Mucosa of gallbladder (tissue), 1 donor: ENCODE measurements at places on chromosomes 12 and 14.

GRCh38 chr12:68595241-68595640 is 15.5 kb upstream of the RAP1B start:
- DNase-seq = no peak

GRCh38 chr12:124916374-124917134 is 2.1 kb upstream of the UBC start:
- DNase-seq = peak; percentile 86

DNA sequence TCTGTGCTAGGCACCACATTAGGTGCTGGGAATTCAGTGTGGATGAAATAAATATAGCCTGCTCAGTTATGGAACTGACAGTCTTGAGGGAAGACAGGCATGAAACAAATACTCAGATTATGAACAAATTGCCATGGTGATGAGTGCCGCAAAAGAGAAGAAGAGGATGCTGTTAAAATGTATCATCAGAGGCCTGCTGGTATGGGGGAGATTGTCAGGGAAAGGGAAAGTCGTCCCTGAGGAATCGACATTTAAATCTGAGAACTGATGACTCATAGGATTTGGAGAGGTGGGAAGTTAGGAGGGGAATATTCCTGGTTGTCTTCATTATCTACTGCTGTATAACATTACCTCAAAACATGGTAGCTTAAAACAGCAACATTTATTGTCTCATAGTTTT is 42.0 kb downstream of the PPP1R36 start:
- no peak for DNase-seq

DNA sequence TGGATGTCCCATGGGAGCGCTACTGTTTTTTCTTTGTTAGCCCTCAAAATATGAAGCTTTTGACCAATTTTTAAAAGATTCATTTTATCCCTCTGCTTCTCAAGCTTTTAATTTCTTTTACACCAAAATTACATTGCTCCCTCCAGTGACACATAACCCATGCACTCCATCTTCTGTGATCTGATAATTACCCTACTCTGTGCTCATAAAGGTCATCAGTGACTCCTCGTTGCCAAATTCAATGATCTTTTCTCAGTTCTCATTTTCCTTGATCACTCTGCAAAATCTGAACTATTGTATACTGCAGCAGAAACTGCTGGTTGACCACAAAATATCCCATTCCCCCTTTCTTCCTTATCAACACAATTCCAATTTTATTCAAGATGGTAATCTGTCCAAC is 8.7 kb upstream of the PTGDR start:
- DNase-seq = no peak

DNA sequence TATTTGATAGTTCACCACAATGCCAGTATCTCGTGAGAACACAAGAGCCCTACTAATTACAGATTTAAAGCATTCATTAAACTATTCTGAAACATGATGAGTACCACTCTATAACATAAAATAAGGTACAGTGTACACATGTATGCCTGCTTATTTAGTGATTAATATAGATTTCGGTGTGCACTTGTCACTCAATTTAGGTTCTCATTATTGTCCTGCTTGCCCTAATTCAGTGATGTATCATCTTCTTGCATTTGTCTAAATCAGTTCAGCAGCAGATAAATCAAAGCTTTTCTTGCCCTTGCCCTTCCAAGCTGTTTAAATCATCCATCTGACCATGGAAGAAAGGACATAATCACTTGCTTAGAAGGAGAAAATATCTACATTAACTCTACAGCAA is 359.7 kb downstream of the GXYLT1 start:
- DNase-seq = no peak

DNA sequence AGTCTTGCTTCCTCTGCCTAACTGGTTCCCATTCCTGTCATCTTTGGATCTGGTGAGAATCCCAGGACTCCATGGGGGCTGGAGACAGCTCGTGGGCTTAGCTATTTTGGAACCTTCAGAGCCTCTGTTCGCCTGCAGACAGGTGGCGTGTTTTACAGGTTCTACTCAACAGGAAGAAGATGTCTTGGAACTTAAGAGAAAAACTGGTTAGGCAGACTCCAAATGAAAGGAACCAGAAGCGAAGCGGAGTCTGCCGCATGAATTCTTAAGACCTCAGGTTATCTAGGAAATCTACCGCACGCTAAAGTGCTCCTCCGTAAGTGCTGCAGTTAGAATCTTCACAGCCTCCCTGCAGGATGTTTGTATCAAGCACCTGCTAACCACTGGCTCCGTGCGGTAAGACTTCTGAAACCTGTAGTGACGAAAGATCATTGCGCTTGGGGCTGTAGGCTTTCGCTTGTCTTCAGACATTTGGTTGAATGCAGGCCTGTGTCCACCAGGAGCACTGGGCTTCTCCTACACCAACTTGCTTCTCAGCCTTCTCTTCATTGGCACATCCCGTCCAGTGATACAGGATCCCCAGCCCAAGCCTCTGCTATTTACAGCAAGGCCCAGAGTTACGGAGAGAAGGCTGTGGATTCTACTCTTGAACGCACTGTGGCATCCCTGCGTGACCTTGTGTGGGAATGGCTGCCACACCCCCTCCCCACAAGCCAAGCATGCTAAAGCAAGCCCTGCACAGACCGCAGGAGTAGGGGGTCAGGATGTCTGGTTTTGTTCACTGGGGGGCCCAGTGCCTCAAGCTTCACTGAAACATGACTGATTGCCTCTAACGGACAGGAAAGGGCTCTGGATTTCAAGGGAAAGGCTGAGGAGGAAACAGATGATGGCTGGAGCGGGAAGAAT is 35.0 kb downstream of the ACADS start:
- DNase-seq = no peak

DNA sequence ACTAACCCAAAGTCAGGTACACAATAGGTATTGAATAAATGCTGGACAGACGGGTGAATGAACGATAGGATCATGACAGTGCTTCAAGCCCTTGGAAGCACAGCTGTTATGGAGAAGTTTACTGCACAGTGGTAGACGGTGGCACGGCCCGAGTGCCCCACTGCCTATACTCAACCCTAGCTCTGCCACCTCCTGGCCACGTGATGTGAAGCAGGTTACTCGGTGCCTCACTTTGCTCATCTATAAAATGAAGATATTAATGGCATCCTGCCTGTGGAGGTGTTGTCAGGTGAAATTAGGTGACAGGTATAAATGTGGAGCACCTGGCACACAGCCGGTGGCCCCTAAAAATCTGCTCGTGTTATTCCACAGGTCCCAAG is 5.8 kb downstream of the ASB2 start:
- no peak for DNase-seq

DNA sequence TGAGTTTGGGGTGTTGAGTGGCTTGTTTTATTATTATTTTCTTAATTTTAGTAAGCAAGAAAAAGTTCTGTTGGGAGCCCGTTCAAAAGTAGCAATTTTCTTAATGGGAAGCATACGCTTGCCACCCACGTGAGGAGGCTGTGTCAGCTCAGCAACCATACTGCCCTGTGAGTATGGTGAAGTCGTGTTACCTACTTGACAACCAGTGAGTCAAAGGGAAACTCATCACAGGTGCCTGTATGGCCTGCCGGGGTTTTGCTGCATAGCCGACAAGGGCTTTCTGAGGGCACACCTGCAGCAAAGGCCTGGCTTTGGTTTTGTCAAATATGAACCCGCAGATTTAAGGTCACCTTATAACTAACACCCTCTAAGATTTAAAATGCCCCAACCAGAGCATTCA is 31.1 kb downstream of the PITPNM2 start:
- DNase-seq = no peak

DNA sequence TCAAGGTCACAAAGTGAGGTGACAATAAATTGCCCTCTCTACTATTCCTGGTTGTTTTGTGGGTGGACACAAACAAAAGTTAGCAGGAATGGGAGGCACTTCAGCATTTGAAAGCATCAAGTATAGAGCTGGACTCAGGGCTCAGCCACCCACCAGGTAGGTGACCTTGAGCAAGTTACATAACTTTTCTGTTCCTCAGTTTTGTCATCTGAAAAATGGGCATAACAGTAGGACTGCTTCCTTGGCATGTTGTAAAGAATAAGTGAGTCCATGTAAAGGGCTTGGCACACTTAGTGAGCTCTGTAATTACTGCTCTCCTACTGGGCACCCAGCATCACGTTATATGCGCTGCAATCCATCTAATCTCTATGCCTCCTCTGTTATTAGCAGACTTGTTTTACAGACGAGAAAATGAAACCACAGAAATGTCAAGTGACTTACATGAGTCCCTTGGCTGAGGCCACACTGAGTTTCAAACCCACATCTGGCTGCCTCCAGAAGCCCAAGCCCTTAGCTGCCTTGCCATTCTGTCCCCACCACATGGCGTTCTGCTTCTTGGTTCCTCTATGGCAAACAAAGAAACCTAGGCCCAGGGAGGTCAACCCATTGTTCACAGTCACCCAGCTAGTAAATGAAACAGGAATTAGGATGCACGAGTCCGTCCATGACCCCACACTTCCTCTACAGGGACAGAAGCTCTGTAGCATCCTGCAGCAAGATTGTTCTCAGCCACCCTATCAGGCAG is 63.2 kb upstream of the SLC24A4 start:
- DNase-seq = no peak

GRCh38 chr14:63642656-63643382 is 1.1 kb upstream of the WDR89 start:
- DNase-seq = no peak

- no peak for DNase-seq
Observed at GRCh38 chr14:100540141-100540925, 46.9 kb downstream of the BEGAIN start.

- no peak for DNase-seq
Observed at GRCh38 chr12:49808686-49809380, 19.4 kb downstream of the NCKAP5L start.
